Mesenteric fat pad (tissue), 1 donor: ENCODE measurements at places on chromosomes 6 and 20. TPM values are rescaled to one million over a fixed set of nuclear protein-coding genes. Genes with fewer than 3 reads are reported as not detected.

PRSS35 gene
- total RNA-seq: 0.26 TPM

ID4 gene
- total RNA-seq: 203 TPM

FRK gene
- total RNA-seq: 0.80 TPM

PHACTR1 gene
- 10.8 TPM for total RNA-seq

TINAG gene
- total RNA-seq: not detected

OR5V1 gene
- not detected for total RNA-seq

DDO gene
- total RNA-seq: 3.2 TPM

BCAS1 gene
- 0.51 TPM for total RNA-seq

C6orf15 gene
- not detected for total RNA-seq

CD93 gene
- 105 TPM for total RNA-seq

GNAS-AS1 gene
- total RNA-seq: 0.42 TPM

COL11A2 gene
- 0.67 TPM for total RNA-seq

COX4I2 gene
- 2.3 TPM for total RNA-seq

LGSN gene
- not detected for total RNA-seq

AIF1 gene
- total RNA-seq: 60.1 TPM

SNAP91 gene
- total RNA-seq: 0.48 TPM

C6orf141 gene
- total RNA-seq: 3.9 TPM

BMP7 gene
- 0.16 TPM for total RNA-seq

DNMT3B gene
- total RNA-seq: 0.39 TPM
